ENCODE measurements at places on chromosomes 1 and 21.

DNA sequence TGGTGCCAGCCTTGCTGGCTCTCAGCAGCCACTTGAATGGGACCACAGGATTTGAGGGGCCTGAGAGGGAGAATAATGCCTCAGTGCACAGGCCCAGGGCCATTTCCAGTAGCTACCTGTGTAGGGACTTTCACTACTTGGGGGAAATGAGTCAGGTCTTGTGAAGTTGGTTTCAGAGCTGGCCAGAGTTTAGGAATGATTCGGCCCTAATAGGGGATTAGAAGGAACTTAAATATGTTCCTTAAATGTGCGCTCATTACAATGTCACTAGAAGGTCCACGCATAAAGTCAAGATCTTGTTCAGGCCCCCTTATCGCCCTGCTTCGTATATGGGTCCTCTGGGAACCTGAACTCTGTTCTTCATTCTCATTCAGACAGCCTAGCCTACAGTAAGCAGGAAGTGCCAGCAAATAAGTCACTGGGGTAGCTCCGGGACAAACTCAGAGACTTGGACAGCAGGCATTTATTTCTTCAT lies 5.6 kb upstream of the AKR1A1 start:
- no peak for DNase-seq

- DNase-seq: no peak
Observed at GRCh38 chr21:25649146-25649545, 10.1 kb downstream of the JAM2 start.

DNA sequence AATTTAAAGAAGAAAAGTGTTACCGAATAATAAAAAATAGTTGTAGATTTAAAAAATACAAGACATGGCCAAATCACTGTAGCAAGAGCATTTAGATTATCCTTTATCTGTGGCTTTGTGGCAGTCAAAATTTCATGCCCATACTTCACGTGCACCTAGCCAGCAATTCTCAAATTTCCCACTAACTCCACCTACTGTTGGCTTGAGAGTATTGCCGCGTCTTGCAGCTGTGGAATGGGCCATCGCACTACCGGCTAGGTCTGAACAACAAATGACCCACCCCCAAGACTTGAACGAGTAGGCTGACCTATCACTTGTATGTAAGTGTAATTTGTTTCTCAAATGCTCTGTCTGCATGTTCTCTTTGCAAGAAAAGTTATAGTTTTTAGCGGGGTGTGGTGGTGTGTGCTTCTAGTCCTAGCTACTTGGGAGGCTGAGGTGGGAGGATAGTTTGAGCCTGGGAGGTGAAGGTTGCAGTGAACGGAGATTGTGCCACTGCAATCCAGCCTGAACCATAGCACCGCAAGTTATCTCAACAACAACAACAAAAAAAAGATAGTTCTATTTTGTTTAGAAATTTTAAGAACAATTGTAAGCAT lies 4.1 kb downstream of the KRTAP13-4 start:
- no peak for DNase-seq

DNA sequence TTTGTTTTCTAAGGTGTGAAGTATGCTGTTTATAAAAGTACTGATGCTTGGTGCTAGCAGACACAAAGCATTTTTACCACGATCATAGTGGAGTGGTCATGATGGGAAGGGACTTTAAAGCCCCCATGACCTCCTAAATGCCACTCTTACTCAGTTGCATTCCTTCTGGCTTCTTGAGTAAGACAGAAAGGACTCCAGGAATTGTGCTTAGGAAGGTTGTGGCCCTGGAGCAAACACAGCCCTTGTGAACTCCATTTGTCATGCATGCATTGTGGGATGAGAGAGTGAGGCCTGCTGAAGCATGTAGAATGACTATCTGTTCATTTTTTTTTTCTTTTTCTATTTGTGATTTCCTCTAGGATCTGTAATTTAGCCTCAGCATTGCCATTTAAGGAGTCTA lies 34.2 kb downstream of the AK5 start:
- no peak for DNase-seq

DNA sequence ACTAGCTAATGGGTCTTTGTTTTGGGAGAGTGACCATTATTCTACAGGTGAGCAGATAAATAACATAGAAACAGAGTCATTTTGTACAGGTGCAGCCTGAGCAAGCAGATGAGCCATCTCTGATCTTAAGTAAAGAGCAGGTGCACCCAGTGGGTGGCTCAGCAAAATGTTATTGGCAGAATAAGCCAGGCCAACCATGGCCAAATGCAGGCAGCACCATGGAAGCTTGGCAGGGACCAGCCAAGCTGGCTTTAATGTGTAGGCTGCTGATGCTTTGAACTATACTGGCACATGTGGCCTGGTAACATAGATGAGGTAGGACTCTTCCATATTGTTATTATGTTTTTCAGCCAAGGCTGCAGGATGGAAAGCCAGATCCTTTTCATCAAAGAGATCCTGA lies 553.3 kb upstream of the ZRANB2 start:
- DNase-seq: peak; percentile 43

DNA sequence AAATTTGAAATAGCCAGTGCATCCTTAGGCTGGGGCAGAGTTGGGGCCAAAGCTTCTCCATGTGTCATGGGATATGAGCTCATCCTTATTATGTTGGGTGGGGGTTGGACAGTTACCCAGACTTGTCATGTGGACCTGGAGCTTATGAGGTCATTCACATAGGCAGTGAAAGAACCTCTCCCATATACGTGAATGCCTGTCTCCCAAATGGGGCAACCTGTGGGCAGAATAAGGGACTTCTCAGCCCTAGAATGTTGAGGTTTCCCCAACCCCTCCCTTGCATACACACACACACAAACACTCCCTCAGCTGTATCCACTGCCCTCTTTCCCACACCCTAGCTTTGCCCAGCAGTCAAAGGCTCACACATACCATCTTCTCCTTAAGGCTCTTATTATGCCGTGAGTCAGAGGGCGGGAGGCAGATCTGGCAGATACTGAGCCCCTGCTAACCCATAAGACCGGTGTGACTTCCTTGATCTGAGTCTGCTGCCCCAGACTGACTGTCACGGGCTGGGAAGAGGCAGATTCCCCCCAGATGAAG lies 2.3 kb upstream of the IVL start:
- no peak for DNase-seq

DNA sequence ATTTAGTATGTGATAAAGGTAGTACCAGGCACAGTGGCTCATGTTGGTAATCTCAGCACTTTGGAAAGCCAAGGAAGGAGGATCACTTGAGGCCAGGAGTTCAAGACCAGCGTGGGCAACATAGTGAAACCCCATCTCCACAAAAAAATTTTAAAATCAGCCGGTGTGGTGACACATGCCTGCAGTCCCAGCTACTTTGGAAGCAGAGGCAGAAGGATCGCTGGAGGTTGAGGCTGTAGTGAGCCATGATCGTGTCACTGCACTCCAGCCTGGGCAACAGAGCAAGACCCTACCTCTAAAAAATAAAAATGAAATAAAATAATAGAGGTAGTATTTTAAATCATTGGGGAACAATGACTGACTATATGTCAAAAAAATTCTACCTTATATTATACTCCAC lies 17.2 kb downstream of the SASS6 start:
- DNase-seq: no peak

- DNase-seq: peak; percentile 56
Observed at GRCh38 chr1:193183019-193183627, 3.3 kb downstream of the B3GALT2 start.

DNA sequence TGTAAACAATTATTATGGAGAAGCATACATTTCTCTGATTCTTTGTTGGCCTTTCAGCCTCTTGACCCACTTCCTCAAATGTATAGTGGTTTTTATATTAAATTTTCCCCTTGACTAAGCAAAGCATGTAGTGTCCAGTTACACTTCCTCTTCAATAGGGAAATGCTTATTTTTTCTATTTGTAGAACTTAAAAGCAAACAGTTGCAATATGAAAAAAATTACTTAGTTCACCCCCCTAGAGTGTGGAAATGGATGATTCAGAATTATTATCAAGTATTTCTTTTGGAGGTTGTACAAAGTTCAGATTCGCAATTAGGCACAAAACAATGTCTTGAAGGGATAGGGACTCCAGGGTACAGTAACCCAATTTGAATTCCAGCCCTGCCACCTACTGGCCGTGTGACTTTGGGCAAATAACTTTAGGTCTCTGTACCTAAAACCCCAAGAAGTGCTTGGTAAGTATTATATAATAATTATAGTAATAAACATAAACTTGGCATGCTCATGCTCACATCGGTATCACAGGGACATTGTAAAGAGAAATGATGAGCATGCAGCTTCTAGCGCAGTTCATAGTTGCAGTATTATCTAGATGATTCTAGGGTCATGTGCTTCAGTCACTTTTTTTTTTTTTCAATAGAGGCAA lies 28.6 kb upstream of the IFNGR2 start:
- peak; percentile 10 for DNase-seq

GRCh38 chr1:65265296-65265650 lies 44.1 kb upstream of the DNAJC6 start:
- DNase-seq: no peak

DNA sequence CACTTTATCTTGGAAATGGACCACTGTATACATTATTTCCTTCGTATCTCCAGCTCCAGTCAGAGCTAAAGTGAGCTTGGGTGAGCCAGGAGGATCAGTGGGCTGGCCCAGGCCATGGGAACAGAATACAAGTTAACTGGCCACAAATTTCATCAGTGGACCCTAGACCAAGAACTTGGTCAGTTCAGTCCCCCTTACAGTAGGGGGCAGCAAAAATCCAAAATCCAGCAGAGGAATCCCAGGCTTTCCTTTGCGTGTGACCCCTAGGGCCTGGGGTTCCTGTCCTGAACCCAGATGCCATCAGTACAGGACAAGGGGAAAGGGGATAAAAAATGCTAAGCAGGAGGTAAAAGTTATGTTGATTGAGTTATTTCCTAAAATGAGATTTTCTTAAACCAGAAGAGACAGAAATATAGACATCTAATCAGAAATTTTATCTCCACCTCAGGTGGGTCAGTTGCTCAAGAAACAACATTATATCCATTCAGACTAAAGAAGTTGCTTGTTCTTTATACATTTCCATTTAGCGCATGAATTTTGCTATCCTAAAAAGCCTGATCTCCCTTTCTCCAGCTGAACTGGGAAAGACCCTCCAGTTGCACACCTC lies 24.1 kb upstream of the LCE5A start:
- no peak for DNase-seq

DNA sequence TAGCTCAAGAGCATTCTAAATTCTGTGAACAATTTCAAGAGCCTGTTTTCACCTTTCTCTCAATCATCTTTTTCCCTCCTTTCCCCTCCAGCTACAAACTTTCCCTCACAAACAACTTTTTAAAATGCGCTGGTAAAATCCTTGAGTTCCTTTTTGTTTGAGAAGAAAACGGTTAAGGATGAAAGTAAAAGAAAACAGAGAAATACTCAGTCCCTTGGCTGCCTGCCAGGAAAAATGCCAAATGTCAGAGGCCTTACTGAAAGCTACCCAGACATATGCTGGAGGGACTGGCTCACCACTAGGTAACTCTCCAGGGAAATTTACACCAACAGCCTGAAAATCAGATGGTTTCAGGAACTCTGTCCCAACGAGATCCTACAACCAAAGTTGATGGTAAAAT lies 11.0 kb upstream of the SERBP1 start:
- no peak for DNase-seq

- DNase-seq: no peak
Observed at GRCh38 chr1:227558732-227559262, 4.6 kb upstream of the ZNF678 start.

- no peak for DNase-seq
Observed at GRCh38 chr1:87450615-87451209, 122.0 kb downstream of the LMO4 start.

- DNase-seq: no peak
Observed at GRCh38 chr1:22654692-22655091, 1.7 kb downstream of the C1QB start.

DNA sequence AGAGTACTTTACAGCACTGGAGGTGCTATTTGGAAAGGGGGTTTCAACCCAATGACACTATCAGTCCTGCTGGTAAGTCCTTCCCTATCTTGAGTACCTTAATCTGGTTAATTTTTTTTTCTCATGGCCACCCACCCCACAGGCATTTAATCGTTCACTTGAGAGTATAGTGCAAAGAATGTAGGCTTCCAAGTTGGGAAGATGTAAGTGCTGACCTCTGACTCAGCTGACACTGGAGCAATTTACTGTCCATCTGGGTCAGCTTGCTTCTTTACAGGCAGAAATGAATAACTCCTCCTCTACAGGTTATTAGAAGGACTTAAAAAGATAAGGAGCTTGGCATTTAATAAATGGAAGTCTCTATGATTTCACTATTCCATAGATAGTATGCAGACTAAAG lies 89.6 kb downstream of the AK5 start:
- no peak for DNase-seq

DNA sequence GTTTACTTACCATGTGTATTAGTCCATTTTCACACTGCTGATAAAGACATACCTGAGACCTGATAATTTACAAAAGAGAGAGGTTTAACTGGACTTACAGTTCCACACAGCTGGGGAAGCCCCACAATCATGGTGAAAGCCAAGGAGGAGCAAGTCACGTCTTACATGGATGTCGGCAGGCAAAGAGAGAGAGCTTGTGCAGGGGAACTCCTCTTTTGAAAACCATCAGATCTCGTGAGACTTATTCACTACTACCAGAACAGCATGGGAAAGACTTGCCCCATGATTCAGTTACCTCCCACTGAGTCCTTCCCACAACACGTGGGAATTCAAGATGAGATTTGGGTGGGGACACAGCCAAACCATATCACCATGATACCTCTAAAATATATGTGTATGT lies 39.3 kb upstream of the ERRFI1 start:
- no peak for DNase-seq

GRCh38 chr1:230011333-230012092 lies 55.5 kb upstream of the GALNT2 start:
- DNase-seq: no peak

- no peak for DNase-seq
Observed at GRCh38 chr1:42973286-42973685, 14.6 kb upstream of the SLC2A1 start.

DNA sequence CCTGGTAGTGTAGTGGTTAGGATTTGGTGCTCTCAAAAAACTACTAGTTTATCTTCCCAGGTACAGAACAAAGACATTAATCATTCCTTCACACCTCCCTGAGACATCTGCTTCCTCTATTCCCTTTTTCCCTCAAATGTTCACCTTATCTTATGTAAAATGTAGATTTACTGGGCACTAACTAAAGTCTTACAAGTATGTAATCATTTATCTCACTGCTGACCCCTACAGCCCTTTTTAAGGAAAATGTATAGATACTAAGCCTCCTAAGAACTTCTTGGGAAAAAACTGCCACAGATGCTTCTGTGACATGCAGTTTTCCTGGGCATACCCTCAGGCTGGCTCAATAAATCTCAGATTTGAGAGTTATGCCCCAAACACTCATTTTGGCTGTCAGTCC lies 50.8 kb upstream of the NEK7 start:
- no peak for DNase-seq
